ENCODE measurements at places on chromosomes 6 and 20. TPM values are rescaled to one million over a fixed set of nuclear protein-coding genes. Genes with fewer than 3 reads are reported as not detected.

The CAPN11 gene
- total RNA-seq = 2.3 TPM

The LZTS3 gene
- total RNA-seq = 20.0 TPM

The KIF3B gene
- 62.2 TPM for total RNA-seq

The MDFI gene
- 16.9 TPM for total RNA-seq

The TULP1 gene
- not detected for total RNA-seq

The TRIM40 gene
- total RNA-seq = not detected

The SCRT2 gene
- not detected for total RNA-seq

The OXT gene
- total RNA-seq = not detected

The ZCCHC3 gene
- 16.4 TPM for total RNA-seq

The DYNLT2 gene
- 1.9 TPM for total RNA-seq

The PLN gene
- 47.2 TPM for total RNA-seq

The RNF39 gene
- total RNA-seq = 1.3 TPM

The ADTRP gene
- total RNA-seq = 2.7 TPM

The ASIP gene
- total RNA-seq = not detected

The MYL9 gene
- 294 TPM for total RNA-seq

The TMEM181 gene
- 19.9 TPM for total RNA-seq

The OTOR gene
- total RNA-seq = not detected

The HLA-DOB gene
- 6.1 TPM for total RNA-seq

The RAB44 gene
- total RNA-seq = 1.5 TPM
